ENCODE measurements at places on chromosomes 7 and 10. TPM values are rescaled to one million over a fixed set of nuclear protein-coding genes. Genes with fewer than 3 reads are reported as not detected.

FGL2 gene
- 11.9 TPM for total RNA-seq

ATG9B gene
- total RNA-seq, result not detected

CDC14C gene
- total RNA-seq, result not detected

GPR15LG gene
- total RNA-seq, result not detected

FAM200A gene
- total RNA-seq, result 7.0 TPM

DPP6 gene
- total RNA-seq, result not detected

KCND2 gene
- total RNA-seq, result 0.07 TPM

All from left ventricle myocardium superior (tissue), 1 donor.